ENCODE measurements at places on chromosomes 3 and 15.

GRCh38 chr3:134146666-134147065, 104.0 kb downstream of the RYK start:
- no peak for DNase-seq

GRCh38 chr15:74343127-74343796, 24.2 kb downstream of the CYP11A1 start:
- DNase-seq, result no peak

GRCh38 chr3:73727117-73727821, 102.5 kb upstream of the PDZRN3 start:
- DNase-seq, result no peak

DNA sequence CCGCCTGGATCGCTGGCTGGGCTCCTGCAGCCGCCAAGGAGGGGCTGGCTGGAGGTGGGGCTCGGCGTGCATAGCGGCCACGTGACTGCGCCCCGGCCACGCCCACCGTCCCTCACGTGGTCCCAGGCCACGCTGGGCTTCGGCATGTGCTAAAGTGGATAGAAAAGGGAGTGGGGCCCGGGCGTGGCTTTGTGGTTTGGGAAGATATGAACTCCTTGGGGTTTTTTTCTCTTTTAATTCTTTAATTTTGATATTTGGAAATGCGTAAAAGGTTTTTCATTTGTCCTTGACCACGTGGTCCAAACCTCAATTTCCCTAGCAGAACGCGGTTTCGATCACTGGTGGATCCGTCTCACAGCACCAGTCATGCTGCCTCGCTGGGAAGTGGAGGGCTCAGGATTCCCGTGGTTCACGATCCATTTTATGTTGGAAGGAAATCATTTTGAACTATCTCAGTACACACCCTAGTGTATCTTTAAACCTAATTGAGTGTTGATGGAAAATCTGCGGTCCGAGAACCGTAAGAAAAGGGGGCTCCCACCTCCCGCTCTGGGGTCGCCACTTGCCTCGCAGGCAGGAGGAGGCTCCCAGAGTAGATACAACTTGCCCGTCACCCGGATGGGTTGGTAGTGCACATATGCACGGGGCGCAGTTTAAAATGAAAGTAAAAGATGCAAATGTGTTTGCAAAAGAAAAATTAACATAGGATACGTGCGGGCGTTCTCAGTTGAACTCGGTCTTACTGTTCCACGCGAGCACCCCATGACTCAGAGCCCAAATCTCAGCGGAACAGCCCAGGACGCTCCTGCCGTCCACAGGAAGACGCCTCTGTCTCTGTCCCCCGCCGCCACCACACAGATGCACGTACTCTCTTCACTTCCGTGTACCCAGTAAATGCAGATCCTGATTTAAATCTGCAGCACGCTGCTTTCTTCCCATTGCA, 141.9 kb downstream of the PGPEP1L start:
- DNase-seq, result peak; percentile 71

- DNase-seq, result no peak
Measured at GRCh38 chr15:99584081-99584600, 18.4 kb downstream of the MEF2A start.

DNA sequence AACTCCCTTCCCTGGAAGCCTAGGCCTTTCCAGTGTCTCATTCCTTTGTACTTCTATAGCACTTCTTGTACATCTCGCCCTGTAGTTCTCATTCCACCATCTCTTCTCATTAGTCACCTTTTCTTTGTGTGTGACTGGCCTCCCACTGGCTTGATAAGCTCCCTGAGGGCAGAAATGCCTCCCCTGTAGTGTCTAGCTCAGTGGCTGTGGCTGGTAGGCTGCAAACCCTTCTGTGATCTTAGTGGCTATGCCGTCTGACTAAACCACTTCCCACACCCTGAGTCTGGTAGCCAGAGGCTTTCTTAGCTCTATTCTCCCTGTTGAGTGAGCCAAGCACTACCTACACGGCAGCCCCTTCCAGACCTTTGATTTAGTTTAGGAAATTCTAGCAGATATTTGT, 24.4 kb upstream of the TNFAIP8L3 start:
- no peak for DNase-seq

GRCh38 chr3:41159588-41160189, 39.6 kb upstream of the CTNNB1 start:
- no peak for DNase-seq

- no peak for DNase-seq
Measured at GRCh38 chr3:33882296-33882695, 83.9 kb downstream of the PDCD6IP start.

All from CD4-positive, alpha-beta T cell treated with Interleukin-1 beta for 1 hour (primary cell).